ENCODE measurements at places on chromosomes 1 and 21.

DNA sequence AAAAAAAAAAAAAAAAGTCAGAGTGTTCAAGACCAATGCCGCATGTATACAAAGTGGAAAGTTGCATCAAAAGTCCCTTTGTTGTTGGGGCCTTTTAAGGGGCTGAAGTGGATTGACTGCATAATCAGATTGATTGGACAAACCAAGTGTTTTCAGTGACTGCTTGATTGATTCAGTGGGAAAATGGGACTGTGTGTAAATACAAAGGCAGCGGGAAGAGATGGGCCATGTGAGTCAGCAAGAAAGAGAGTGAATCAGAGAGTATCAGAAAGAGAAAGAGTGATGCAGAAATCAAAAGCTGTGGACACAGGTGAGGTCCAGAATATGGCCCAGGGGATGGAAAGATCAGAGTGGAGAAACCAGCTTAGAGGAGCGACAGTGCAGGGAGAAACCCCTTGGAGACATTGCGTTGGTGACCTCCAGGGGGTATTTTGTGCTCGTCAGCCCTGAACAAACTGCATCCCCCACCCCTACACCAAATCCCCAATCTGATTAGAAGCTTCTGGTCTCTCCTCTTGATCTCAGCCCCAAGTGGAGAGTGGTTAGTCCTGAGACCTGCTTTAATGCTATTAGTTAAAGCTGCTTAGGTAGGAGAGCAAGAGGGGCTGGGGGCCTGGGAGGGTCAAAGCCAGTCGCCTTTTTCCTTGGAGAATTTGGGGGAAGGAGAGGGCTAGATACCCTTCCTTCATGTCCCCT, 5.1 kb upstream of the ETV3L start:
- DNase-seq, result no peak

GRCh38 chr1:109814223-109814622, 50.5 kb upstream of the EPS8L3 start:
- DNase-seq, result no peak

DNA sequence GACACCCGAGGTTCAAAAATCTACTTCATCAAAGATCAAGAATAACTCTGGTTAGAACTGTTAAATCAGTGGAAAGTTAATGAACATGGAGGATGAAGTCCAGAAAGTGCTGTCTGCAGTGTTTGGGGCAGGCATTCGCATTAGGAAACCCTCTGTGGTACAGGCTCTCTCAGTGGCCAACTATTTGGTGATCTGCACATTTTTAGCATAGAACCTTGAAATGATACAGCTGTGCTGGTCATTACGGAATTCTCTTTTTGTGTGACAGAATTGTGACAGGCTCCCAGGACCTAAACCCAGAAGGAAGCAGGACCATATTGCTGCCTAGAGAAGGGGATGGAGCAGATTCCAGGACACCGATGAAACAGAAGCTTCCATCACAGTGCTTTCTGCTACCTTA, 89.0 kb downstream of the SLC45A1 start:
- DNase-seq, result no peak

DNA sequence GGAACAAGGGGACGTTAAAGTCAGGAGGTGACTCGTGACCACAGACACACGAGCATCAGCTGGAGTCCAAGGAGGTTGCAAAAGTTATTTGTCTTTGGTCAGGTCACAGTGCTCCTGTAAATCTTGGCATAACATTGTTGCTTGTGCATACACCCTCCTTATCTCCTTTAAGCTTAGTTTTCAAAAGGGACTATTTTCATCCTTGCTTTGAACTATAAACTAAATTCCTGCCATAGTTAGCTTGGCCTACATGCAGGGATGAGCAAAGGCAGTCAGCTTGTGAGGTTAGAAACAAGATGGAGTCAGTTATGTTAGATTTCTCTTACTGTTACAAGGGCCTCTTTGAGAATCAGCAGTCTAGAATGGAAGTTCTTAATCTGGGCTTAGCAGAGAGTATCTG, 28.0 kb upstream of the FASLG start:
- no peak for DNase-seq

GRCh38 chr1:116682641-116683221, 15.2 kb upstream of the IGSF3 start:
- DNase-seq, result no peak

DNA sequence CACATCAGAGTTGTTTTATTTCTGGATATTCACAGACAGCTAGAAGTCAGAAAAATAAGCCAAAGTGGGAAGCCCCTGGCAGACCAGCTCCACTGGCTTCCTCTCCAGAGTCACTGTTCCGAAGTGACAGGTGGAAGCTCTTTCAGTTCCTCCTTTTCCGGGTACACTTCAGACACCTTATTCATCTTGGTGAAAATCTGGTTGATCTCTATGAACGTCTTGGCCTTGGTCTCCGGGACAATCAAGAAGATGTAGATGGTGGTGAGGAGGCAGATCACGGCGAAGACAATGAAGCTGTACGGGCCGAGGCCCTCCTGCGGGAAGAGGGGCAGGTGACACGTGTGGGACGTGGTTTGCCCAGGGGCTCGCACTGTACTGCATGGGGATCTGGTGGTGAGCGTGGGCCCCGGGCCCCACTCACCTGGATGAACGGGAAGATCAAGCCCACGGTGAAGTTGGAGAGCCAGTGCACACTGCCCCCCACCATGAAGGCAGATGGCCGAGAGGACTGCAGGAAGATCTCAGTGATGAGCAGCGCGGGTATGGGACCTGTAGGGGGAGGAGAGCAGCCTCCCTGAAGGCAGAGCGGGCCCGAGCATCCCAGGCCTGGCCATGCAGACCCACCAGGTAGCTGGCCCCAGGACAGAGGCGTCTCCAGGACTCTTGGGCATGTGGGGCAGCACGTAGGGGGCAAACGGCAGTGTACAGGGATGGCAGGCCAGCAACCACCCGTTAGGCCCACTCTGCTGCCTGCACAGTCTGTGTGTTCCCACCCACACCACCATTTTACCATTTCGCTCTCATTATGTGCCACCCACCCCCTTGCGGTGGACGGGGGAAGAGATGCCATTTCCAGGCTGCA, 11.5 kb upstream of the SLC2A7 start:
- no peak for DNase-seq

DNA sequence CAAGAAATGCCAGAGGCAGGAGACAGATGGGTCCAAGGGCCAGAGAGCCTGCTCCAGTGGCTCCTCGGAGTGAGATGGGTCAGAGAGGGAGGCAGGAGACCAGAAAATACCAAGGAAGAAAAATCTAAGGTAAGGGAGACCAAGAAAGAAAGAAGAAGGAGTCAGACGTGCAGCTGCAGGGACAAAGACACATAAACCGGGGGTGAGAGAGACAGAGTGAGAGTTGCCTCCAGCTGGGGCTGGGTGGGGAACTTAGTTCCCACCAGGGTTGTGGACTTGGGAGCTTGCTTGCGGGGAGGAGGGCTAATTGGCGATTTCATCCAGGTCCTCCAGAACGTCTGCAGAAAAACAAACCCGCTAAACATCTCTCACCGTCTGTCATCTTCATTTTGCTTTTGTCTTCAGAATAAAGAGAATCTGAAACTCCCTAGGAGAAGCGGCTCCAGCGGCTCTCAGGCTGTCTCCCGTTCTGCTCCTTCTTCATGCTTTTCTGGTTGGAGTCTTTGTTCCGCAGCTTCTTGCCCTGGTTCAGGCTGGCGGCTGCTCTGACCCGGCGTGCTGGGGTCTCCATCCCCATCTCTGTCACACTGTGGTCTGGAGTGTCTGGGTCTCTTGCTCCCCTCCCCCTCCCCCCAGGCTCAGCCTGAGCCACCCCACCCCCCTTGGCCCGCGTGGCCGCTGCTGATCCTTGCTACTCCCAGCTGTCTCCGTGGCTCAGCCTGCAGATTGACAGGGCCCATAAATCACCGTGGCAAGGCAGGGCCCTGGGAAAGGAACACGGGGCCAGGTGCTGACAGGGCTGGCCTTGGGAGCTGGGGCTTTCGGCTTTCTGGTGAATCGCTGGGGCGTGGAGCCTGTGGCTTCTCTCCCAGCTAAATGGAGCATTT, 66.6 kb downstream of the UBIAD1 start:
- no peak for DNase-seq

- no peak for DNase-seq
Measured at GRCh38 chr1:153750026-153750995, 22.5 kb downstream of the INTS3 start.

- no peak for DNase-seq
Measured at GRCh38 chr1:92538048-92538412, 51.3 kb upstream of the GFI1 start.

All from activated CD4-positive, alpha-beta T cell treated with anti-CD3 and anti-CD28 coated beads for 24 hours (primary cell).